Immature natural killer cell (primary cell): ENCODE measurements at places on chromosomes 4 and X.

GRCh38 chrX:7062276-7062675 is 85.2 kb upstream of the STS start:
- no peak for DNase-seq

DNA sequence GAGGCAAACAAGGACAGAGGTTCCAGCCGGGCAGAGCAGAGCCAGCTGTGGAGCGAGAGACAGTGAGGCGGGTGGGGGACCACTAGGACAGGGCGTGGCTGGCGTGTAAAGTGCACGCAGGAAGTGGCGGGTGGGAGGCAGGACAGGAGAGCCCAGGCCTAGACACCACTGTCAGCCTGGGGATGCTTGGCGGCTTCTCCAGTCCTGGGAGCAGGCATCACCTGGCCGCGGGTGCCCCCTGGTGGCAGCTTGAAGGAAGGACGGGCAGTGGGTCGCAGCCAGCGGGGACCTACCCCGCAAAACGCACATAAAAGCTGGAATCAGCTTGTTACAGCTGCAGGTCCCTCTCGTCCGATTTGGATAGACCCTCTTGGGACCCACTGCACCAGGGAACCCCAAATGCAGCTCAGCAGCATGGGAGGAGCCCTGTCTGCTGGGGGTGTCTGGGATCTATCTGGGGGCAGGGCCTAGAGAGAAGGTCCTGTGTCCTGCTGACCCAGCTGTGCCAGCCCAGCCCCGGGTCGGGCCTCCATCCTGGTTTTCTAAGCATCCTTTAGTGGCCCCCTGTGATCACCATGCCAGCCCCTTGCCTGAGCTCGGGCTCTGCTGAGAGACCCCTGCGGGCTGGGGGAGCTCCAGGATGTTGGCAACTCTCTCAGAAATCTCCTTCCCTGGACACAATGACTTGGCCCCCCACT is 57.7 kb downstream of the WFS1 start:
- peak; percentile 70 for DNase-seq

GRCh38 chr4:84502333-84502954 is 3.4 kb upstream of the NKX6-1 start:
- no peak for DNase-seq

DNA sequence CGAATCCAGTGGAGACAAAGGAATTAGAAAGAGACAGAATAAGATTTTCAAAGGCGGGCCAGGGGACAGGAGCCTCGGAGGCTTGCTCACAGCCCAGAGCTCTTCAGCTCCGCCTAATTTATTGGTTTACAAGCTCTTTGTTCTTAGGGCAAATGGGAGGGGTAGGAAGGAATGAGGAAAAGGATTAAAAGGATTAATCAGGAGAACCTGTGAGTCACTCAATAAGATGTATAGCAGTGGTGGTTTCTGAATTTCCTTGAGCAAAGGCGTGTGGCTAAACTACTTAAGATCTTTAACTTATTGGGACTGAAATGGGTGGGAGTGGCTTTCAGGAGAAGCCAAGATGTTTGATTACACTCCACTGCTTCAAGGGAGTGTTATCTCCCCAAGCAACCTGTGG is 456.0 kb upstream of the SPANXN1 start:
- DNase-seq: no peak

- DNase-seq: no peak
These were observed 7.2 kb downstream of the TBC1D14 start for GRCh38 chr4:6916587-6917460.

GRCh38 chr4:141375855-141376254 is 155.2 kb downstream of the ZNF330 start:
- DNase-seq: no peak

GRCh38 chr4:87975466-87975865 is at the start of gene SPP1:
SPP1 (plus strand) TSS chr4:87975714; CDS start chr4:87976896, 1,182 bp downstream.
- DNase-seq: peak; percentile 3

GRCh38 chr4:66373268-66373667 is 703.0 kb upstream of the EPHA5 start:
- no peak for DNase-seq

DNA sequence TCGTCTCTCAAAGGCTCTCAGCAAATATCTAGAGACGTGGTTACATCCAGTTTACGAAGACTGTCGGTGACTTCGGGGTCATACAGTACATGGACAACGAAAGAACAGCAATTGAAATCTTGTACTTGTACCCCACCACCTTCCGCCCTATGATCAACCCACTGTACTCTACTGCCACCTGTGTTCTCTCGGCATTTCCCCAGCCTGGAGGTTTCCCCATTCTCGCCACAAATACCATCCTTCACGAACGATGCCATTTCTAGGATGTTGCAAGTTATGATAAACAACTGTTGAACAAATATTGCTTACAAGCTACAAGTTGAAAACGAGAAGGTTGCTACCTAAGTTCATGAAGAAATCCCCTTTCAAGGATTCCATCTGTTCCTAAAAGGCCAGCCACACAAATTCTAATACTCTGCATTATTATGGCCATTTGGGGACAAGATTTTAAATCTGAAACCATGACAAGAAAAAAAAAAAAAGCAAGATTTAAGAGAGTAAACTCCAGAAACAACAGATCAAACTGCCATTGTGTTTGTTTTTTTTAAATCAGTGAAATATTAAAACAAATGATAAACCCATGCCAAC is 1.6 kb downstream of the APBB2 start:
- no peak for DNase-seq

DNA sequence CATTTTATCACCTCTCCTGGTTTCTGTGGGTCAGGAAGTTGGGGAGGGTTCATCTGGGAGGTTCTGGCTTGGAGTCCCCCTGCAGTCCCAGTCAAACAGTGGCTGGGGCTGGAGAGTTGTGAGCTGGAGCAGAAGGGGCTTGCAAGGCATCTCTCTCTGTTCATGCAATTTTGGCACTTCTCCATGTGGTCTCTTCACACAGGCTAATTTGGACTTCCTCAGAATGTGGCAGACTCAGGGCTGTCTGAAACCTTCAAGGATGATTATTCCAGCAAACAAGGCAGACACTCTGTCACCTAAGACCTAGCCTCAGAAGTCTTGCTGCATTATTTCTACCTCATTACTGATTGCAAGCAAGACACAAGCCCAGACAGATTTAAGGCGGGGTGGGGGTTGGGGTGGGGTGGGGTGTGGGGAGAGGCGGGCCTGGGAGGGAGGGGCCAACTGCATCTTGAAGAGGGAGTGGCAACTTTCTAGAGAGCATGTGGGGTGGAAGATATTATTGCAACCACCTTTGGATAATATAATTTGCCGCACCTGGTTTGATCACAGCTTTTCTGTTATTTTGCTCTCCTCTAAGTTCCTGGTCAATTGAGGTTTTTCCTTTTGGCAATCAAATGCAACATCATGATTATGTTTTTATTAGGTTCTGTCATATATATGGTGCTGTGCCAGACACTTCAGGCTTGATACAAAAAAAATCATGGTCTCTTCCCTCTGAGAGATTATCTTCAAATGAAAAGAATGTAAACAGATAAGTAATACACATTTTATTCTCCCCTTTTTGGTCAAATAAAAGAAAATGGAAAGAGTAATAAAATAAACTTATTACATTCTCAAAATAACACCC is 799.5 kb downstream of the RPA4 start:
- no peak for DNase-seq

DNA sequence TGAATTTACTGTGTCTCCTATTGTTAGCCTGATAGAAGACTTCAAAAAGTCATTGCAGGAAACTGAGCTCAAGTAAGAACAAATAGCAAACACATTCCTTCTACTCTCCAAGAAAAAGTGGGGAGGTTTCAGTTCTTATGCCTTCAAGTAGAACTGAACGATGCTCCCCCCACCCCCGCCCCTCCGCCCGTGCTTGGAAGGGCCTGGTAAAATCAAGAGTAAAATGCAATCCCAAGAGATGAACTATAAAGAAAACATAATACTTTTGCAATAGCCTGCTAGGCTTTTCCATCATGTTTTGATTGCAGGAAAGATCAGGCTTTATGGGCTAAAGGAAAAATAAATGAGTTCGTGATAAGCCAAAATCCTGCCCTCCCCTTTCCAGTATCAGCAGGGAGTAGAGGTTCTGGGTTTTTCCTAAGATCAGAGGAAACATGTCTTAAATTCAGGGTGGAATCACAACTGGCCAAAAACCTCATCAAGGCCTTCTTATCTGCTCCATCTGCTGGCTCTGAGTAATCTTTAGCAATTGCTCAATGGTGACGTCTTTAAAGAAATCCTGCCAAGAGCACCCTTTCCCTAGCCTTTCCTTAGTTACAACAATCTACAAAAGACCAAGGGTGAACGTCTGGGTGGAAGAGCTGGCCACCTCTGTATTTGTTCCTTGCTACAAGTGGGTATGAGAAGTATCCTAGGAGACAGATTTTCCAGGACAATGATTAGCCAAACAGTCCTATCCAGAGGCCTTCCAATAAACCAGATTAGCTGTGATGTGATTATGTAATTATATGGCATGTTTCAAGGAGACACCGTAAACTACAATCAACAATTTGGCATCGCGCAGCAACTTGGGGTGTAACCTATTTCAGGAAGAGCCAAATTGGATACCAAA is 66.3 kb upstream of the FAM9C start:
- no peak for DNase-seq

DNA sequence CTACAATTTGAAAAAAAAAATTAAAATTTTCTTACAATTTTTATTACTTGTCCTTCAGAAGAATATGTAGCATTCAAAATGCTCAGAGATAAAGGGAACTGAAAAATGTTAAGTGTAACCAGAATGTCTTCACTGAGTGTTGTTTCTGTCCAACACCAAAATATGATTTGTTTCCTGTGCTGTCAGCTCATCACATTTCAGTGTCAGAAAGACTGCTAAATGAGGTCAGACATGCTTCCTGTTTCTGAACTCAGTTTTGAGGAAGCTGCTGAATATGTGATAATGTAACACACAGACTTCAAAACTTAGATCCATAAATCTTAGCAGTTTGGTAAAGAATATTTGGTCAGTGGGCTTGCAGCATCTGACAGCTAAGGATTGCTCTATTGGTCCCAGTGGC is 1849.7 kb downstream of the PCDH7 start:
- no peak for DNase-seq

- DNase-seq: no peak
These were observed 21.0 kb downstream of the PLS3 start for GRCh38 chrX:115581759-115582615.

GRCh38 chrX:104113222-104113965 is 1.1 kb downstream of the ZCCHC18 start:
- peak; percentile 40 for DNase-seq

- DNase-seq: no peak
These were observed 44.5 kb upstream of the WDR1 start for GRCh38 chr4:10161146-10161545.

DNA sequence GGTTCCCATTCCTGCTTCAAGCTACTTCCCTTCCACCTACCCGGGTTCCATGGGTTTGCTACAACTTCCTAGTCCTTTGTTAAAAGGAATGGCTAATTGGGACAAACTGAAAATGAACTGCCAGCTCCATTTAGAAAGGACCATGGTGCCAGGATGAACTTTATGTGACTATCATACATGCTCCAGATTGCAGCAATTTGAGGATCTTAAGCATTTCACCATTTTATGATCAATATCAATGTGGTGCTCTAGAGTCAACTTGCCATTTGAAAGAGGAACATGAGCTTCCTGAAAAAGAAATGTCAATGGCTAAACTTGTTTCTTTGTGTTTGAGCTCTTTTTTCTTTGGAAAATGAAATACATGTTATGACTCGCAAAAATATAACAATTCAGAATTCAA is 92.7 kb upstream of the IL15 start:
- DNase-seq: no peak

- DNase-seq: no peak
These were observed 49.5 kb downstream of the CLDN34 start for GRCh38 chrX:10016519-10017132.

DNA sequence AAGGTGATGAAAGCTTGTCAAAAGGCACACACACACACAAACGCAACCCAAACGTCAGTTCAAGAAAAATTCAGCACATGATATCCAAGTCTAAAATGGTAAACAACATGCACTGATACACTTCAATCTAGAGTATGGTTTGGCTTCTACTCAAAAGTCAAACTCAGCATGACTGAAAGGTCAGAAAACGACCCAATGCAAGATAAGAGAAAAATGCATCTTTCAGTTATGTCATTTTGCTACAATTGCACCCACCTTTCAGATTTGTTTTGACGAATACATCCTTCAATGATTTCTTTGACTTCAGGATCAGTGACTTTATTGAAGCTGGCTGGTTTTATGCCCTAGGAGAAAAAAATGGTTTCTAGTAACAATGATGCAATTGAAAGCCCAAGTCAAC is 56.3 kb downstream of the WNK3 start:
- DNase-seq: no peak

GRCh38 chrX:115941388-115941787 is 229.2 kb upstream of the AGTR2 start:
- DNase-seq: no peak

GRCh38 chr4:152434011-152434410 is 101.9 kb downstream of the FBXW7 start:
- no peak for DNase-seq

DNA sequence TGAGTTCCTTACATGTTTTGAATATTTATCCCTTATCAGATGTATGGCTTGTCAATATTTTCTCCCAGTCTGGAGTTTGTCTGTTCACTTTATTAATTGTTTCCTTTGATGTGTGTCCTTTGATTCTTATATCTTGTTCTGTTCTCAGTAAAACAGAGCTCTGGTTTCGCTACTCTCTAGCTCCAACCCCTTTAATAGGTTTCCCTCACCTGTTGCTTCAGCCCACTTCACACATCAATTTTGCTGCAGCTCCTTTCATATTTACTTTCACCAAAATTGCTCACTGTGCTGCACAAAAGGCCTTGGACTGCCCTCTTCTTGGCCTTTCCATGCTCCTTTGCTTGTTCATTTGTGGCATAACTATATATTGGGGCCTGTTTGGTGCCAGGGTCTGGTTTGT is 85.1 kb downstream of the CFAP299 start:
- no peak for DNase-seq
